Stimulated activated CD4-positive, alpha-beta T cell treated with anti-CD3 and anti-CD28 coated beads, Interleukin-12 subunit alpha, Interleukin-12 subunit beta, amount 100 ng/mL, for 24 hours (primary cell): ENCODE measurements at places on chromosomes 13 and 19.
A peak's percentile ranks its signal among the peaks of the same experiment; 100 is the strongest.

GRCh38 chr13:24274452-24275021 lies 34.8 kb upstream of the C1QTNF9 start:
- peak; percentile 68 for DNase-seq

DNA sequence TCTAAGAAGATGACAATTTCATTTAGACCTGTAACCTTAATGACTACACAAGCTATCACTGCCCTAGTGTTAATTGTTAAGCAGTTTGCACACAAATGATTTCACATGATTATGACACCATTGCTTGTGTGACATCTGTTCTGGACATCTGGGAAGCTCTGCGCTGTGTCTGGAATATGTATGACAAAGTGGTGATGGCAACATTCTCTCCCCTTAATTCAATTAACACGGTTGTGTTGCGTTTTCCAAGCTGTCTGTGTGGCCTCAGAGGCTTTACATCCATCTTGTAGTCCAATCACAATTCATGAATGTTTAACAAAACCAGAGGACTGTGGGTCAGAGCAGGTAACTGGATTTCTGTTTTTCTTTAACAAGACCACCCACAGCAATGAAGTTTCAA lies 204.4 kb downstream of the COG6 start:
- DNase-seq: no peak

- no peak for DNase-seq
Measured at GRCh38 chr19:38554676-38555141, 63.0 kb downstream of the MAP4K1 start.

GRCh38 chr13:31012655-31013024 lies 80.2 kb downstream of the TEX26 start:
- DNase-seq: no peak

DNA sequence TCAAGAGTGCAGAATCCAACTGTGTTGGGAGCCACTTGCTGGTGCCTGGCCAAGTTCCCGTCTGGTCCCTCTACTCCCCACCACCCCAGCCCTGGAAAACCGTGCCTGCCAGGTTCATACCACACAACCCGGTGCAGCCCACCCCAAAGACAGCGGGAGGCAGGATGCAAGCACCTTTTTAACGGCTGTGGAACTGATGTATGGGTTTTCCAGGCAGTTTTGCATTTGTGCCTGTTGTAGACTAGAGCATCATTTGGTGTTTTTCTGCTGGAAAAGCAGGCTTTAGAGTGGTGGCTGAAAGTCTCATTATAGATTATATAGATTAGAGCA lies 13.5 kb downstream of the TFDP1 start:
- no peak for DNase-seq

DNA sequence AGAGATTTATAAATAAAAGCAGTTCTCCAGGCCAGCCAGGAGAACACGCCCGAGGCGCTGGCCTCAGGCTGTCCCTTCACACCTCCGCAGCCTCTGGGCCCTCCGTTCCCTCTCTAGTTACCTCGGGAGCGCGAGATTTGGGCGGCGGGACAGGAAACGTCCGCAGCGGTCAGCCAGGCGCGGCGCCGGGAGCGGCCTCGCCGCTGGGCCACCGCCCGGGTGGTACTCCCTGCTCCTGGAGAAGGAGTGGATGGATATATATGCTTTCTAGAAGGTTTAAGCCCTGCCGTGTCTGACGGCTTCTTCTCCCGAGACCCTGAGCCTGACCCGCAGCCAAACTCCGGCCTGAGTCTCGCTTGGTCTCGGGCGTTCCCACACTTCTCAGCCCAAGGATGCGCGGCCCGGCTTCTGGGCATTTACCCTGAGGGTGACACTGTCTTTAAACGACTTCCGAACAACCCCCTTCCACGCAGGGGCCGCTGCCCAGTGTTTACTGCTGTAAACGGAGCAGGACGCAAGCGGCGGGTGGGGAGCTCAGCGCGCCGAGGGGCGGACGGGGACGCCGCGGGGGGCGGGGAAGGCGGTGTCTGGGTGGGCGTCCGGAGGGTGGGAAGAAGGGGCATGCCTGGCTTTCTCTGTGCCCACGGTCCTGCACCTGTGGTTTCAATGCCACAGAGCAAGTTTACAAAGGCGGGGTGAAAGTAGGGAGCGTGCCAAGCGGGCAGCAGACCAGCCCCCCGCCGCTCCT lies 2.0 kb upstream of the ZIC2 start:
- DNase-seq: no peak
